ENCODE measurements at places on chromosomes 4 and X.

DNA sequence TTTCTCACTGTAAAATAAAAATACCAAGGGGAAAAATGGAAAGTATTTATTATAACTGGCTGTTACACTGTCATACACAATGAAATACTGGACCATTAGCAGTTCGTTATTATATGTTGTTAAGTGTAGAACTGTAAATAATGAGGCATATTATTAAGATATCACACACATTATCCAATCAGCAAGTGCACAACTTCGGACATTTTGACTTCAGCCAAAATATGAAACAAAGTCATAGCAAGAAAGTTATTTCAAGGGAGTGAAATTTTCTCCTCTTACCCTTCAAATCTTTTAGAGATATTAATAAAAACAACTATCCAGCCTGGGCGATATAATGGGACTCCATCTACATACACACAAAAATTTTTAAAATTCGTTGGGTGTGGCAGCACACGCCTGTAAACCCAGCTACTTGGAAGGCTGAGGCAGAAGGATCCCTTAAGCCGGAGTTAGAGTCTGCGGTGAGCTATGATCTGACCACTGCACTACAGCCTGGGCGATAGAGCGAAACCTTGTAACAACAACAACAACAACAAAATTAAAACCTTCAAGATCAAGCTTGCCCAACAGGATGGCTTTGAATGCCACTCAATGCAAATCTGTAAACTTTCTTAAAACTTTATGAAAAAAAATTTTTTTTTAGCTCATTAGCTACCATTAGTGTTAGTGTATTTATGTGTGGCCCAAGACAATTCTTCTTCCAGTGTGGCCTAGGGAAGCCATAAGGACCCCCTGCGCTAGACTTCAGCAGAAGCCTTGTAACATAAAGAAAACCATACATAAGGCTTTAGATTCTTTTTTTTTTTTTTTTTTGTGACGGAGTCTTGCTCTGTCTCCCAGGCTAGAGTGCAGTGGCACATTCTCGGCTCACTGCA lies 1.3 kb upstream of the CISD2 start:
- DNase-seq = no peak

- no peak for DNase-seq
Measured at GRCh38 chr4:152613351-152613750, 66.4 kb downstream of the TMEM154 start.

- DNase-seq = no peak
Measured at GRCh38 chrX:7714351-7714750, 128.6 kb upstream of the VCX start.

DNA sequence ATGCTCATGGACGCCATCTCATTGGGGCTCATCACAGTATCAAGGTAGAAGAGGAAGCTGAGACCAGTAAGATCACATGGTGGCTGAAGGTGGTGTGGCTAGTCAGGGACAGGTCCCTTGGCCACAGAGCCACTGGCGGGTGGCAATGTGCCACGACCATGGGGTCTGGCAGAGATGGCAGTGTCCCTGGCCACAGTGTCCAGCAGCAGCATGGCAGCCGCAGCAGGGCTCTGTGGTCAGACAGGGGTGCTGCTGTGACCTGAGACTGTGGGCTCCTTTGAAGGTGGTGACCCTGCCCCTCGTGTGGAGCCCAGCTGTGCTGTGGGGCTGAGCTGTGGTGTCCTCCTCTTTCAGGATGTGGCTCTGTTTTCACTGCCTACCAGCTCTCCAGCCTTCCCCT lies 2.2 kb upstream of the DOK7 start:
- no peak for DNase-seq

DNA sequence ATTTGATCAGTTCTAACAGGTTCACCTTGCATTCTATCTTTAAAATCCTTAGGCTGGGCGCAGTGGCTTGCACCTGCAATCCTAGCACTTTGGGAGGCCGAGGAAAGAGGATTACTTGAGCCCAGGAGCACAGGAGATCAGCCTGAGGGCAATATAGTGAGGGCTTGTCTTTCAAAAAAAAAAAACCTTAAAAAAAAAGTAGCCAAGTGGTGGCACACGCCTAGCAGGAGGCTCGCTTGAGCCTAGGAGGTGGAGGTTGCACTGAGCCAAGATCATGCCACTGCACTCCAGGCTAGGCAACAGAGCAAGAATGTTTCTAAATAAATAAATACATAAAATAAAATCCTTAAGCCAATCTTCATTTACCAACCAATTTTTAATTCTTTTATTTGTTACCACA lies 75.6 kb downstream of the PRSS12 start:
- no peak for DNase-seq

GRCh38 chr4:7195141-7195515 lies 2.8 kb downstream of the SORCS2 start:
- no peak for DNase-seq

DNA sequence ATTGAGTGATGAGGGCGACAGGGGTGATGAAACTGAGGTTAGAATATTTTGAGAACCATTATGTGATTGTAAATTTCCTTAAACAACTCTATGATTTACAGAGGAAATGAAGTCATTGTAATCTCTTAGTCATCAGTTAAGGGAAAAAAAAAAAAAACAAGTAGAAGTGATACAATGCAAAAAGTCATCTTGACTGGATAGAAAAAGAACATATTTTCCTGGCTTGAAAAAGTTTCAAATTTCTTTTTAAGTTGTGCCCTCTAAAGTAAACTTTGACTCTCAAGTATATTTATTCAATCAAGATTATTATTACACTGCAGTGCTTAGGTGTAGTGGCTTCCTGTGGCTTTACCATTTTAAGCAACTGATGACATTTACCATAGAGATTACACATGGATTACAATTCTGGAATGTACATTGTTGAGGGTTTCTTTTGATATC lies 40.6 kb downstream of the GABRB1 start:
- peak; percentile 63 for DNase-seq

DNA sequence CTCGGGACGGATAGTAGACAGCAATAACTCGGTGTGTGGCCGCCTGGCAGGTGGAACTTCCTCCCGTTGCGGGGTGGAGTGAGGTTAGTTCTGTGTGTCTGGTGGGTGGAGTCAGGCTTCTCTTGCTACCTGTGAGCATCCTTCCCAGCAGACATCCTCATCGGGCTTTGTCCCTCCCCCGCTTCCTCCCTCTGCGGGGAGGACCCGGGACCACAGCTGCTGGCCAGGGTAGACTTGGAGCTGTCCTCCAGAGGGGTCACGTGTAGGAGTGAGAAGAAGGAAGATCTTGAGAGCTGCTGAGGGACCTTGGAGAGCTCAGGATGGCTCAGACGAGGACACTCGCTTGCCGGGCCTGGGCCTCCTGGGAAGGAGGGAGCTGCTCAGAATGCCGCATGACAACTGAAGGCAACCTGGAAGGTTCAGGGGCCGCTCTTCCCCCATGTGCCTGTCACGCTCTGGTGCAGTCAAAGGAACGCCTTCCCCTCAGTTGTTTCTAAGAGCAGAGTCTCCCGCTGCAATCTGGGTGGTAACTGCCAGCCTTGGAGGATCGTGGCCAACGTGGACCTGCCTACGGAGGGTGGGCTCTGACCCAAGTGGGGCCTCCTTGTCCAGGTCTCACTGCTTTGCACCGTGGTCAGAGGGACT lies 5.7 kb upstream of the MSANTD1 start:
- DNase-seq = no peak

GRCh38 chr4:8528713-8529112 lies 51.5 kb upstream of the GPR78 start:
- peak; percentile 34 for DNase-seq

DNA sequence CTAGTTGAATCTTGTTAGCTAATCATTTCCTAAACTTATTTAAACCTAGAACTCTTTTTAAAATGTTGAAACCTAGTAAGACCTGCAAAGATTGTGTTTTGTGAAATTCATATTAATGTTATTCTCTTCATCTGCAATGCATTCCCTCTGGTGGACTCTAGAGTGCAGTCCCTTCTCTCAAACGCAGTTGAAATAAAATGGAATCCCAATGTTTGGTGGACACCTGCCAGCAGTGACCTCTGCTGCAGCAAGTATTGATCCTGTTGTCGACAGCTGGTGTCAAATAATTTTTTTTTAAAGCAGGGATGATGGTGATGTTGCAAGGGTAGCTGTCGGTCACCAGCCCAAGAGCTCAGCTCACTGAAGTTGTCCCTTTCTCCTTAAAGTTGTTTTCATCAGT lies 492.0 kb downstream of the ZIC3 start:
- DNase-seq = no peak

- no peak for DNase-seq
Measured at GRCh38 chrX:149491812-149492211, 13.3 kb downstream of the IDS start.

DNA sequence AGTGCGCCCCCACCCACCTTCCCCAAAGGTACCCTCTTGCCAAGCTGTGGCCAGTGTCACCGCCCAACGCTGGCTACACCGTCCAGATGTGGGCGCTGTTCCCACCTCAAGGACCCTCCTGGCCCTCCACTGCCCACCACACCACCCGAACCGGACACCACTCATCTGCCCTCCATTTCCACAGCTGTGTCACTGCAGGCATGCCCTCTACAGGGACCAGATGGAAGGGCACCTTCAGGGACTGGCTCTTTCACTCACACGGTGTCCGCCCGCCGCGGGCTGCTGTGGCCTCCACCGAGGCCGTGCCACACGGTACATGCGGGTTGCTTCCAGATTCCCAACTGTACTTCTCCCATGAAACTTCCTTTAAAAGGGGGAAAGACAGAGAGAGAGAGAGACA lies 87.7 kb downstream of the FAM53A start:
- no peak for DNase-seq
